ENCODE measurements at places on chromosomes 12 and 14. TPM values are rescaled to one million over a fixed set of nuclear protein-coding genes. Genes with fewer than 3 reads are reported as not detected.

The TMEM119 gene
- total RNA-seq = 31.9 TPM

The MYH6 gene
- 7.1 TPM for total RNA-seq

The KRT82 gene
- total RNA-seq = not detected

The NIN gene
- total RNA-seq = 38.6 TPM

The DTX1 gene
- total RNA-seq = 2.9 TPM

The PRKD1 gene
- 17.2 TPM for total RNA-seq

The RNASE2 gene
- 7.8 TPM for total RNA-seq

The KRT72 gene
- total RNA-seq = not detected

GRCh38 chr14:98292191-98292590 lies 979.8 kb downstream of the BCL11B start:
- DNase-seq = no peak

DNA sequence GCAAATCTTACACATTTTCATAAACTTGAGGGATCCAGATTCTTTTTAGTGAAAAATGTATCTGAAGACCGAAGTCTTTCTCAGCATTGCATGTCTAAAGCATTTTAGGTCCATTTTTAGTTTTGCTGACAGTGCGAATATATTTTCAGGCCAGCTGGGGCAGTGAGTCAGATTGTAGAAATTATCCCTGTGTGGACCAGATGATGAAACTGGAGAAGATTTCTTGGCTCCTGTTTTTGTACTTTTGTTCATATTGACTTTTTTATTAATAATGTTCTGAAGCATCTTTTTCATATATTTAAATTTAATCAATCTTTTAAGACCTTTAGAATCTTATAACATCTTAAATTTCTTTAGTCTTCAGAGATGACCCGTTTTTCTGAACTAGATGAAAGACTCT lies 173.1 kb downstream of the FLRT2 start:
- peak; percentile 11 for DNase-seq

GRCh38 chr14:52977798-52978197 lies 26.9 kb upstream of the FERMT2 start:
- no peak for DNase-seq

GRCh38 chr12:47312808-47313426 lies 233.2 kb upstream of the AMIGO2 start:
- DNase-seq = peak; percentile 13

DNA sequence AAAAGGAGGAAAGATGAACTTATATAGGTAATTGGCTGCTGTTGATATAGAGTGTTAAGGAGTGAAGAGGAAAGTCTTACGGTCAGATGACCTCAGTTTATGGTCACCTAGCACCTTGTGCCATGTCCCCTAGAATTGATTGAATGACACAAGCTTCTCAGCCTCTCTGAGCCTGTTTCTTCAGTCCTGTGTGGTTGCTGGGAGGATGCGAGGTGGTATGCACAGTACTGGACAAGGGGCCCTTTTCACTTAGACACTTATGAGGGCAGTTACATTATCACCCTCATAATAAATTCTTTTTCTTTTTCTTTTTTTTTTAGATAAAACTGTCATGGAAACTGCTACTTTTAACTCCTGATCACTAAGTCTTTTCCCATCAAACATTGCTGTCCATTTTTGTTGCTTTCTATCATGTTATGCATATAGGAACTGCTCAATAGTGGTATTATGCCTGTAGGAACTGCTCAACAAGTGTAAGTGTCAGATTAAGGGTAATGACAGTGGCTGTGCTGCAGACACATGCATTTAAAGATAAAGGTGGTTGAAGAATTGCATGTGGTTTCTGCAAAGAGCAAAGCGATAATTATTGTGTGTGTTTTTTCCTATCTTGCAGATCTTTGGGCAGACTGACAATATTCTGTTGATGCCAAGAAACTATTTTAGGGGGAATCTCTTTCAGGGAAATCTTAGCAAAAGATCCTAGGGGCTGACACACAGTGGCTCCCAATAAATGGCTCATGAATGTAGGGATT lies 11.6 kb downstream of the ANO6 start:
- no peak for DNase-seq

GRCh38 chr14:68318828-68319227 lies 474.0 kb downstream of the ZFP36L1 start:
- peak; percentile 52 for DNase-seq

DNA sequence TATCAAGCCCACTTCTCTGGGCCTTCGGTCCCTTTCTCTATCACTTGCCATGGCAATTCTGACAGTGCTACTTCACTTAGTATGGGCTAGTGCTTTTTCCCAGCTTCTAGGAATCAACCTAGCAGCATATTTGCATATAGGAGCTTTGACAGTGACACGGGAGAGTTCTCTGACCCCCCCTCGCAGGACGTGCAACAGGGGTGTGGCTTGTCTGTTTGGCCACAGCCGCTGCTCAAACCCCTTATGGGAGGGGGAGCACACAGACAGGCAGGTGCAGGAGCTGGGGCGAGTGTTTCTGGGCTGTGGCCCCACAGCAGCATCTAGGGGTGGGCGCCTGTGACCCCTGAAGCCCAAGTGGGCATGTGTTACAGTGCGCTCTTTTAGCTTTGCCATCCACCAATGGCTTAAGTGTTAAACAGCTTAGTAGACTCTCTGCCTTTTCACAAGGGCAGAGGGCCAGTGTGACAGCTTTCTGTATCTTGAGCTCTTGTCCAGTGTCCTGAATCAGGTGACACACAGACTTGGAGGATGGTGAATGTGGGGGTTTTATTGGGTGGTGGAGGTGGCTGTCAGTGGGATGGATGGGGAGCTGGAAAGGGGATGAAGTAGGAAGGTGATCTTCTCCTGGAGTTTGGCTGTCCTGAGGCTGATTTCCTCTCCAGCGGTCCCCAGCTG lies 229.3 kb downstream of the PCNX1 start:
- no peak for DNase-seq

GRCh38 chr12:58489394-58489793 lies 430.9 kb downstream of the LRIG3 start:
- no peak for DNase-seq

DNA sequence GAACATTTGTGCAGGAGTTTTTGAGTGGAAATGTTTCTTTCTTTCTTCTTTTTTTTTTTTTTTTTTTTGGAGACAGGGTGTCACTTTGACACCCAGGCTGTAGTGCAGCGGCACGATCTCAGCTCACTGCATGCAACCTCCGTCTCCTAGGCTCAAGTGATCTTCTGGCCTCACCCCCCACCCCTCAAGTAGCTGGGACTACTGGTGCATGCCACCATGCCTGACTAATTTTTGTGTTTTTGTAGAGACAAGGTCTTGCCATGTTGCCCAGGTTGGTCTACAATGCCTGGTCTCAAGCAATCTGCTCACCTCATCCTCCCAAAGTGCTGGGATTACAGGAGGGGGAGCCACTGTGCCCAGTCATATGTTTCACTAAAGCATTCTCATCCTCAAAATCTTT lies 69.2 kb upstream of the BCAT1 start:
- no peak for DNase-seq

DNA sequence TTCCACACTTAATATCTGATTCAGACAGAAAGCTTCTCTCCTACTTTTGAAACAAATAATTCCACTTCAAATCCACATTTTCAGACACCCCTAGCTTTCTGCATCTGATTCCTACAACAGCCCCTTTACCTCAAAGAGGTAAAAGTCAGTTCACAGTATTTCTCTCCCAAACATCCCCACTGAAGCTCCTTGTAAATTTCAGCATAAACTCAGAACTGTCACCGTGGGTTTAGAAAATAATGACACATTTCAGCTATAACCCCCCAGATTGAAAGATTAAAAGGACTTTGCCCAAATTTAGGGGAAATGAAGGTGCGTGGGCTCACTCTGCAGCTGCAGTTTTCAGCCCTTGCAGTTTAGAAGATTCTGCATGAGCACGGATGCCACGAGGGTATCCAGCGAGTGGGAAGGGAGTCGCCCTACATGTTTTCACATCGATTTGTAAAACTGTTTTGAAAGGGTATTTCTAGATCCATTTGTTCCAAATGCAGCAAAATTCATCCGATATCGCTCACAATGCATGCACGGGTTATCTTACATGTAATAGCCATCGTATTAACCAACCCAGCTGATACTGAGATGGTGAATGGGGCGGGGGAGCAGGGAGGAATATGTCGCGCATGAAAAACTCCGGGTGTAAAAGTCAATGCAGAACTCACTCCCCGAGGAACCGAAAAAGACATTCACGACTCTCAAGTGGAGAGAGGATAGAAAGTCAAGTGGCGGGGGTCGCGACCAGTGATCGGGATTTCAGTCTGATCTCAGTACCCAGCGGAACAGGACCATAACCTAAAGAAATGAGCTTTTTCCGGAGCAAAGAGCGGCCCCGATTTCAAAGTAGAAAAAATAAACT lies 5.0 kb upstream of the CCND2 start:
- peak; percentile 62 for DNase-seq

- DNase-seq = no peak
Observed at GRCh38 chr14:57657487-57657886, 163.8 kb upstream of the CCDC198 start.

- DNase-seq = no peak
Observed at GRCh38 chr12:53966085-53966384, 6.9 kb upstream of the HOXC11 start.

DNA sequence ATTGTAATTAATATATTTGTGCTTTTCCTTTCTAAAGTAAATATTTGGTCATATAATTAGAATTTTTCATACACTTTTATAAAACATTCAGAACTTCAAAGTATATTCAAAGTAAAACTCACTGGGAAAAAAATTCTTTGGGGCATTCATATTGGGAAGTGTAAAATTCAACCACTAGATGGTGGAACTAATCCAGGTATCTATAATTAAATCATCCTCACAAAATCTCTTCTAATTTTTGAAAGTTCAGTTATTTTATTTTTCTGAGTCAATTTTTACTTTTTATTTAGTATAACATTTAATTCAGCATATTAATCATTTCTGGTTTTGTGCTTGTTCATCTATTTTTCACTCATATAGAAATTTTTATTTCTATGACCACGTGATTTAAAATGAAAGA lies 81.0 kb downstream of the NTS start:
- DNase-seq = no peak

- peak; percentile 27 for DNase-seq
Observed at GRCh38 chr12:63822352-63822751, 22.1 kb upstream of the SRGAP1 start.

DNA sequence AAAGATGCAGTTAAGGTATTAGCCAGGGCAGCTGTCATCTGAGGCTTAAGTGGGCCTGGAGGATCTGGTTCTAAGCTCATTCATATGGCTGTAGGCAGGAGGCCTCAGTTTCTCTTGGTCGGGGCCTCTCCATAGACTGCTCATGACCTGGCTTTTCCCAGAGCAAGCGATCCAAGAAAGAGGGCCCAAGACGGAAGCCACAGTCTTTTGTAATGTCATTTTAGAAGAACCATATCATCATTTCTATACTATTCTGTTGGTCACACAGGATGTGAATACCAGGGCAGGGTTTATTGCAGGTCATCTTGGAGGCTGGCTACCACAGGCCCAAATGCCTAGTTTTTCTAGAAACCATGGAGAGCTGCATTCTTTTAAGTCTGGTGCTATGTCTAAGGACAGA lies 47.7 kb downstream of the GNG2 start:
- no peak for DNase-seq

DNA sequence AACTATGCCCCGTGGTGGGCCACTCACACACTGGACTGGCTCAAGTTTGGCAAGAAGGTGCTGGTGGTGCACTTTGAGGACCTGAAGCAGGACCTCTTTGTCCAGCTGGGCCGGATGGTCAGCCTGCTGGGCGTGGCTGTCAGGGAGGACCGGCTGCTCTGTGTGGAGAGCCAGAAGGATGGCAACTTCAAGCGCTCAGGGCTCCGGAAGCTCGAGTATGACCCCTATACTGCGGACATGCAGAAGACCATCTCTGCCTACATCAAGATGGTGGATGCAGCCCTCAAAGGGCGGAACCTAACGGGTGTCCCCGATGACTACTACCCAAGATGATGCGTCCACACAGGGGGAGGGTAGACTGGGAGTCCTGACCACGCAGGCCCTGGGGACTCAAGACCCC lies 91.1 kb downstream of the CMKLR1 start:
- no peak for DNase-seq

DNA sequence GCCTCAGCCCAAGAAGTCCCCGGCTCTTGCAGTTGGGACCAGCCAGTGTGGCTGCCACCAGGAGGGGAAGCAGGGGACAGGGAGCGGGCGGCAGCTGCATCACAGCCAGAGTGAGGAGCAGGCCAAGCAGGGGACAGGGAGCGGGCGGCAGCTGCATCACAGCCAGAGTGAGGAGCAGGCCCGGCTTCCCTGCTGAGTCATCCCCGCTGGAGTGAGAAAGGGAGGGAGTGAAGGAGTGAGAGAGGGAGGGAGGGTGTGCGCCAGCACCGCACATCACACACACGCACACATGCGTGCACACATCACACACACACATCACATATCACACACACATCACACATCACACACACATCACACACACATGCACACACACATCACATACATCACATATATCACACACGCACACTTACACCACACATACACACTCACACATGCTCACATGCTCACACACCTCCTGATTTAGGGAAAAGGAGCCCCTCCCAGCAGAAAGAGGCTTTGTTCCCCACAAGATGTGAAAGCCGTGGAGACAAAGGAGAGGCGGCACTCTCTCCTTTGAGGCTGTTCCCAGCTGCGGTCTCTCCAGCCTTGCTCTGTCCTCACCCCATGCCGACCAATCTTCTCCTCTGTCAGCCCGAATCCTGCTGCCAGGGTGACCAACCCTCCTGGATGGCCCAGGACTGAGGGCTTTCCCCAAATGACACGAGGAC lies 16.7 kb upstream of the ZDHHC22 start:
- DNase-seq = peak; percentile 36

DNA sequence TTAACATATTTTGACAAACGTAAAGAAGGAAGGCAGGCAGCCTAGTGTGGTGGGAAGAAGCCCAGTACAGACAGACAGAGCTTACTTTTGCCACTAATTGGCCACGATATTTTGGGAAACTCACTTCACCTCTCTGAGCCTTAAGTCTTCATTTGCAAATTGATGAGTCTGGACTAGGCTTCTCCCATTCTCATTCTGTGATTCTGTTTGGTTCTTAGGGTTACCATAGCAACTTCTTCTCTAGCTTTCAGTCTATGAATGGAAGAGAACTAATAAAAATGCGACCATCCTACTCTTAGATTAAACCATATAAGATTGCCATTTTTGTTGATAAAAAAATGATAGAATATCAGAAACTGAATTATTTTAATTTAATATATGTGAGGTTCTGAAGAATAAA lies 210.5 kb downstream of the SNAPC1 start:
- DNase-seq = no peak

- DNase-seq = no peak
Observed at GRCh38 chr12:21500786-21501257, 613 bp downstream of the RECQL start.

DNA sequence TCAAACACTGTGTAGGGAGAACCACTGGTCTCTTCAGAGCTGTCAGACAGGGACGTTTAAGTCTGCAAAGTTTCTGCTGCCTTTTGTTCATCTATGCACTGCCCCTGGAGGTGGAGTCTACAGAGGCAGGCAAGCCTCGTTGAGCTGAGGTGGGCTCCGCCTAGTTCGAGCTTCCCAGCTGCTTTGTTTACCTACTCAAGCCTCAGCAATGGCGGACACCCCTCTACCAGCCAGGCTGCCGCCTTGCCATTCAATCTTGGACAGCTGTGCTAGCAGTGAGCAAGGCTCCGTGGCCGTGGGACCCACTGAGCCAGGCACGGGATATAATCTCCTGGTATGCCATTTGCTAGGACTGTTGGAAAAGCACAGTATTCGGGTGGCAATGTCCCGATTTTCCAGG lies 24.6 kb upstream of the YBX3 start:
- no peak for DNase-seq

- peak; percentile 37 for DNase-seq
Observed at GRCh38 chr14:76977793-76978720, 50.5 kb downstream of the IRF2BPL start.

GRCh38 chr14:102849526-102850379 lies 72.5 kb downstream of the TRAF3 start:
- DNase-seq = peak; percentile 37
